ENCODE measurements at places on chromosomes 12 and 14.

DNA sequence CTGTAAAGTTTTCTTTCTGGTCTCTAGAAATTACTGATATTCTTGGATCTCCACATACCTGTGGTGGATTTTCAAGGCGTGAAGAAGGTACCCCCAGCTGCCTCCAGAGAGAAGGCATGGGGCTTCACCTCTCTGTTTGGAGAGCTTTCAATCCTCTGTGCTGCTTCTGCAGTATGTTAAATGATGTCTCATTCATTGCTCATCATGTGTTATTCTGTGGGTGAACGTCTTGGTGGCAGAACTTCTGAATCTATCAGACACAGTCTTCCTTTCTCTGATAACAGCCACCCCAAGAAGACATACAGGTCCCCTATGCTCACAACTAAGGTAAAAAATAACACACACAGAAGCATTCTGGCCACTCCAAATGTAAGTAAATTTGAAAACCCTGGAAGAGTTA lies 221.3 kb upstream of the TMEM260 start:
- DNase-seq = no peak

DNA sequence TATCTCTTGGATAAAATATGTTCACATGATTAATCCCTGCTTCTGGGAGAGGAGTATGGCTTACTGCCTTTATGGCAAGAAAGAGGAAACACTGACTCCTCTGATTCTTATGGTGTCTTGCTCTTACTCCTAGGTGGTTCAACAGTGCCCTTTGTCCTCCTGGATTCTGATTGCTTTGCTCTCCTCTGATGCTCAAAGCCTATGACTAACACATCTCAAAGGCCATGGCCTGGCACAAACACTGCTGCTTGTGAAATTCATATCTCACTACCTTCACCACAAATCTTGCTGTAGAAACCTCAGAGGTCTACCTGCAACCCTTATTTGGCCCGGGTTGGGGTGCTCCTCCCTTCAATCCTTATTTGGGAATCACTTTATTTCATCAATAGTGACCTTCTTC lies 217.2 kb downstream of the C12orf50 start:
- DNase-seq = no peak

DNA sequence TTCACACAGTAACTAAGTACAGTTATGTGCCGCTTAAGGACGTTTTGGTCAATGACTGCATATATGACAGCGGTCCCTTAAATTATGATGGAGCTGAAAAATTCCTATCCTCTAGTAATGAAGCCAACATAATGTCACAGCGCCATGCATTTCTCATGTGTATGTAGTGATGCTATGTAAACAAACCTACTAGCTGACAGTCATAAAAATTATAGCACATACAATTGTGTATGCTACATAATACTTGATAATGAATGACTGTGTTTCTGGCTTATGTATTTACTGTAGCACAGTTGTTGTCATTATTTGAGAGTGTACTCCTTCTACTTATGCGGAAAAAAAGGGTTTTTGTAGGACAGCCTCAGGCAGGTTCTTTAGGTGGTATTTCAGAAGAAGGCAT lies 99.7 kb downstream of the DACT1 start:
- no peak for DNase-seq

DNA sequence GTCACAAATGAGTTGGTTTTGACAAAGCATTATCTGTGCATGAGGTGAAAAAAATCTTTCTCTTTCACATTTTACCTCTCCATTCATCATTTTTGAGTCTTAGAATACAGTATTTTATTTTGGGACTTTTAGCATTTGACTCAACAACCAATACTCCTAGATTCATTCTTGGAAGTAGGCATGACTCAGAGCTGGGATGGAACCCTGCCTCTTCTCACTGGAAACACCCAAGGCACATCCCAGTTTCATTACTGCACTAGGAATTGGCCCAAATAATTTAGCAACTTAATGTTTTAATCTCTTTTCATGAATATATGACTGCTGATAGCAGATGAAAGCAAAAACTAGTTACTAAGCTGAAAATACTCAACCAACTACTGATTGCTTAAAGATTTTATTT lies 3.3 kb upstream of the PDZRN4 start:
- no peak for DNase-seq

- DNase-seq = no peak
Observed at GRCh38 chr12:18908191-18908590, 170.3 kb downstream of the CAPZA3 start.

DNA sequence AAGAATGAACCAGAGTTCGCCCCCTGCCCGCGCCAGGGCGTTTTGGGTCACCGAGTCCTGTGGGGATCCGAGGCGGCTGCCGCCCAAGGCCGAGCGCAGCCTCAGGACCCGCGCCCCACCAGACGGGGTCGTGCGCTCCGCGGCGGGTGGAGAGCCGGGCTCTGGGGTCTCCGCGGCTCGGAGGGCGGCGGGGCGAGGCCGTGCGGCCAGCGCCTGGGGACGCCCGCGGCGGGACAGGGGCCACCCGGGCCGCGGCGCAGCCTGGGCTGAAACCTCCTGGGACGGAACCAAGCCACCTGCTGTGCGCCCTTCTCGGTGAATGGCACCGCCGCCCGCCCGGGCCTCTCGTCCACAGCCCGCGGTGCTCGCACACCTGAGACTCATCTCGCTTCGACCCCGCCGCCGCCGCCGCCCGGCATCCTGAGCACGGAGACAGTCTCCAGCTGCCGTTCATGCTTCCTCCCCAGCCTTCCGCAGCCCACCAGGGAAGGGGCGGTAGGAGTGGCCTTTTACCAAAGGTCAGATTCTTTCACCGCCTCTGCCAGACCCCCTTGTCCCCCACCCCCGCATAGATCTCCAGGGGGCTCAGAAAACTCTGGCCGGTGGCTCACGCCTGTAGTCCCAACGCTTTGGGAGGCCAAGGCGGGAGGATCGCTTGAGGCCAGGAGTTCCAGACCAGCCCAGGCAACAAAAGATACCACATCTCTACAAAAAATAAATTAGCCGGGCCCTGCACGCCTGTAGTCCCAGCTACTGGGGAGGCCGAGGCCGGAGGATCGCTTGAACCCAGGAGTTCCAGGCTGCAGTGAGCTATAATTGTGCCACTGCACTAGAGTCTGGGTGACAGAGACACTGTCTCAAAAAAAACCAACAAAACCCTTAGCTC lies 901 bp downstream of the B3GNT4 start:
- DNase-seq = peak; percentile 70

All from activated effector memory CD4-positive, alpha-beta T cell treated with anti-CD3 and anti-CD28 coated beads, Interleukin-2, amount 50 U/mL, for 16 hours (primary cell).